Right kidney (tissue), 9 donors: ENCODE measurements at places on chromosomes 4 and X.

- DNase-seq = no peak
These were observed 493 bp upstream of the UCHL1 start for GRCh38 chr4:41256131-41256739.

DNA sequence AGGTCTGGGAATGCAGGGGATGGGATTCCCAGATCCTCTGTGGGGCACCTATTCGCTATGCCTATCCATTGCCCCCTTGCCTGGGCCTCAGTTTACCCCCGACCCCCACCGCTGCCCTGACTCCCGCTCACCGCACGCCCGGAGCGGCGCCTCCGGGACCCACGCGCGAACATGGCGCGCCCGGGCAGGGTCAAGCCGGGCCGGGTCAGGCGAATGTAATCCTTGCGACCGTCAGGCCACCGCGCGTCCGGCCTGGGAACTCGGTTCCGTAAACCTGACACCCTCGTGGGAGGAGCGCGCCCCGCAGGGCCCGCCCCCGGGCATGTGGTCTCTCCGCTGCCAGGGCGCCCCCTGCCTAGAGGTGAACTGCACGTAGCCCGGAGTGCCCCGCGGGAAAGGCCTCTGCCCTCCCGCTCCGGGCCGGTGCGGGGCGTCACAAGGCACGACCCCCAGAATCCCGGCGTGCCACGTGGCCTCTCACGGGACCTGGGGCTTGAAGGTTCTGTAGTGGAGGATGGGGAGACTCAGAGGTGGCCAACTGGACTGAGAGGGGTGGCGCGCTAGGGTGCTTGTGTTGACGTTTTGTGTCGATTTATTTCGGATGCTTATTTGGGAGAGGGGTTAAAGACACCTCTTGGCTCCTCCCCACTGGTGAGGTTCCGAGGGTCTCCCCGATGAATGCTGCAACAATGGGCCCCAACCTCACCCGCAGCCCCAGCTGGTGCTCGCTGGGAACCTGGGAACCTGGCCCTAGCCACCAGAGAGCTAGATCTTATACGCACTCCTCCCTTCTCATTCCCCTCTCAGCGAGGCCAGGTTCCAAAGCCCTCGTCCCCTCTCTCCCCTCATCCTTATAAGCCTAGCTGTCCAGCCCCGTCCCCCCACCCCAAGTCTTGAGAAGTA is at the start of gene PRICKLE3:
TSS of gene PRICKLE3 (minus strand) at position 249 of the 903 bp plus-strand sequence. CDS start at position 173, 76 bp downstream.
- peak; percentile 69 for DNase-seq

- peak; percentile 67 for DNase-seq
These were observed 276.6 kb downstream of the BCOR start for GRCh38 chrX:39820938-39821708.

- DNase-seq = no peak
These were observed 27.3 kb upstream of the TET2 start for GRCh38 chr4:105119356-105119755.

- no peak for DNase-seq
These were observed 84.8 kb downstream of the TMEM164 start for GRCh38 chrX:110087485-110088356.

DNA sequence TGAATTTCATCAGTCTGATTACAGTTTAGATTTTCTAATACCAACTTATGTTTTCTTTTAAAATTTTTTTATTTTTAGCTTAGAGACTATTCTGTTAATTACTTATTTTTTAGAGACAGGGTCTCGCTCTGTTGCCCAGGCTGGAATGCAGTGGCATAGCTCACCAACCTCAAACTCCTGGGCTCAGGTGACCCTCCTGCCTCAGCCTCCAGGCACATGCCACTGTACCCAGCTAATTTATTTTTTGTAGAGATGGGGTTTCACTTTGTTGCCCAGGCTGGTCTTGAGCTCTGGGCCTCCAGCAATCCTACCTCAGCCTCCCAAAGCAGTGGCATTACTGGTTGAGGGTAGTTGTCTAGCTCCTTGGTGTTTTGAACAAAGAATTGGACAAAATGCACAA is 102.0 kb downstream of the KLHL8 start:
- DNase-seq = no peak

GRCh38 chr4:151099976-151100417 is 569 bp downstream of the RPS3A start:
- DNase-seq = no peak

GRCh38 chrX:119374736-119375135 is 24.4 kb upstream of the SLC25A43 start:
- no peak for DNase-seq

GRCh38 chrX:121755541-121755940 is 708.1 kb downstream of the GLUD2 start:
- no peak for DNase-seq

- no peak for DNase-seq
These were observed 207.2 kb upstream of the SLIT2 start for GRCh38 chr4:20044502-20044911.

DNA sequence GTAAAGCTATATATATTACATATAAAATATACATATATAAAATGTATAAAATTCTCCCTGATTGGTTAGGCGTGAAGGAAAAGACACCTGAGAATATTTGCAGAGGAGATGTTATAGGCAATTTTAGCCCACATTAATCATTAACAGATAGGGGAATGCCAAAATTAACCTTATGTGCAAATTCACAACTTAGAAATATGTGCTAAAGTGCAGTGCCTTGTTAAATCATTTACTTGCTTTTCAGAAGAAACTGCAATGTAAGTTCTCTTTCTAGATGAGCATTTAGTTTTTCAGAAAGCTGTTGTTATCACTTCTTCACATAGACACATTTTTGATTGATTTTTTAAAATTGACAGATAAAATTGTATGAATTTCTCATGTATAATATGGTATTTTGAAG is 5.6 kb downstream of the TASL start:
- DNase-seq = no peak

- DNase-seq = no peak
These were observed 119.1 kb downstream of the HMGN5 start for GRCh38 chrX:81082649-81083048.

GRCh38 chr4:175705407-175705806 is 106.7 kb downstream of the GPM6A start:
- DNase-seq = no peak

DNA sequence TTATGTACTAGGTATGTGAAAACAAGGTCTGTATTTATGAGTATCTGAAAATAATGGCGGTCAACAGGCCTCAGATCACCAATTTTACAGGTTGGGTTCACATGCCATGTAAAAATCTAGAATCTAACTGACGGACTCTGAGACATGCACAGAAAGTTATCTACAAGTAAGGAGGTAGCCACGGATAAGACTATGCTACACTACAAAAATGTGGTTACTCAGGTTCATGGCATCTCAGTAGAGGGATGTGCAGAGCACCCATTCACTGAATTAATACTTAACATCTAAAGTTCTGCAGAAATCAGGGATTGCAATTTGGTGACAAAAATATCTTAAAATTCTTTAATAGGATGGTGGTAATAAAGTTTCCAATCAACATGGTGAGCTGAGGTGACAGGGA is 155.9 kb downstream of the APBB2 start:
- DNase-seq = no peak

DNA sequence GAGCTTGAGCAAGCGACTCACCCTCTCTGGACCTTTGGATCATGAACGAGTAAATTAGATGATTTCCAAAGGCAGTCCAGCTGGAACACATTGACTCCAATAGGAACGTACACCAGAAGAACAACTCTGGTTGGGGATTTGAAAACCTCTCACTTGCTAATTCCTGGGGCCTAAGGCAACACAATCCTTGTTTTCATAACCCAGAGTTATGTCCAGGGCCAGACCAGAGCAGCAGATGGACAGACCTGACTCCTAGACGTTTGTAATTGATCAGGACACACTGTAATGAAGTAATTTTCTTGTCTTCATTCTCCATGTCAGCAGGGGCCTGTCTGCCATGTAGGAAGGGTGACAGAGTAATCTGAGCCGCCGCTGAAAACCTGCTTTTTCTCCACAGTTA is 283.9 kb downstream of the IDS start:
- no peak for DNase-seq
